ENCODE measurements at places on chromosomes 12 and 14. TPM values are rescaled to one million over a fixed set of nuclear protein-coding genes. Genes with fewer than 3 reads are reported as not detected.

DNA sequence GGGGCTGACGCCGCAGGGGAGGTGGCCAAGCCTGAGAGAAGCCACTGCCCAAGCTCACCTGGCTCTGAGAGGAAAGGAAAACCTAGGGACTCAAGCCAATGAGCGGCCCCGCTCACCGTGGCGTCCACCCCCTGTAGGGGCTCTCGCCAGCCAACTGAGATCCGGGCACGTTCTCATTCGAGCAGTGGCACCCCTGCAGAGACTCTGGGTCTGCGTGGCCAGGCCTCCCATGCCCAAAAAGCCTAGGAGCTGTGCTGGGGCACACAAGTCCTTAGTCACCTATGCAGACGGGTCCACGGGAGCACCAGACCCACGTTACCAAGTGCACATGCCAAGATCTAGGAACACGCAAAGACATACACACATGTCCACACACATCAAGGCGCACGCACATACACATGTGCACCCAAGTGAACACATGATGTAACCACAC, 106.2 kb downstream of the NCOR2 start:
- DNase-seq, result no peak

DNA sequence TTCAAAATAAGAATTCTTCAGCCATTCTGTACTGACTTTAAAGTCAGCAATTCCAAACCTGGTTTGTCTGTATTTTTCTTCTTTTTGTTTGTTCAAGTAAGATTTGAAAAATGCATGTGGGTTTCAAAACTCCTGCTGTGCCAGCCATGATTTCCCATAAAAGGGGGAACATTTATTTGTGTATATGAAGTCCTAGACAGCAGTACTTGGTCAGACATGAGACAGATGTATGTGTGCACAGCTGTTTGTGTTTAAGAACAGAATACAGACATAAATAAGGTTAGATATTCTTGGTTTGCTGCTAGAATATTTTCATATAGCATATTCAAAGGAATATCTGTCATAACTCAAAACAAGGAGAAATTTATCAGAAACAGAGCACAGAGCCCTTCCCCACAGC, 236.0 kb downstream of the ADAMTS20 start:
- no peak for DNase-seq

GRCh38 chr14:90419200-90419599, 22.4 kb downstream of the CALM1 start:
- peak; percentile 83 for DNase-seq

GRCh38 chr12:93977081-93977480, 171.3 kb upstream of the PLXNC1 start:
- no peak for DNase-seq

GRCh38 chr14:69458350-69458749, 26.2 kb upstream of the PLEKHD1 start:
- no peak for DNase-seq

Gene SLC25A47
- 0.06 TPM for total RNA-seq

Gene ZFHX2
- 0.03 TPM for total RNA-seq
